AG10803 (cell line): ENCODE measurements at places on chromosomes 6 and 20.

DNA sequence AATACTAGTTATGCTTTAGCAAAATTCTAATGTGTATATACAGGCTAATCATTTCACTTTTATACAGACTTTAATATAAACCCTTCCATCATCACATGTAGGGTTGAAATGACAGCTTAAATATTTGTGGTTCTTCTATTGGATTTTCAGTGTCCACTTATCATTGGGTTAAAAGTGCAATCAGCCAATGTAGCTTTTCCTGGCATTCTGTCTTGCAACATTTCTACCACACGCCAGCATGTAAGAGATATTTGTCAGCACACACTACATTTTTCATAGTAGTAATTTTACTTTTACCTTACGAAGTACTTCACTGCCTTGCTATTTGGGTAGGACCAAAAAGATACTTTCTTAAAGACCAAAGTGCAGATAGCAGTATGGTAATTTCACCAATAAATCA is 252.0 kb downstream of the TBX18 start:
- DNase-seq: peak; percentile 50

DNA sequence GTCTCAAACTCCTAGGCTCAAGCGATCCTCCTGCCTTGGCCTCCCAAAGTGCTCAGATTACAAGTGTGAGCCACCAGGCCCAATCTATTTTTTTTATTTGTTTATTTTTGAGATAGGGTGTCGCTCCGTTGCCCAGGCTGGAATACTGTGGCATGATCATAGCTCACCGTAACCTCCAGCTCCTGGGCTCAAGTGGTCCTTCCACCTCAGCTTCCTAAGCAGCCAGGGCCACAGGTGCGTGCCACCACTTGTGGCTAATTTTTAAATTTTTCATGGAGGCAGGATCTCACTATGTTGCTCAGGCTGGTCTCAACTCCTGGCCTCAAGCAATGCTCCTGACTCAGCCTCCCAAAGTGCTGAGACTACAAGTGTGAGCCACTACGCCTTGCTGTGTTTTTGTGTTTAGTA is 9.8 kb downstream of the KIF3B start:
- no peak for DNase-seq

- DNase-seq: peak; percentile 22
These were observed 19.3 kb downstream of the TOP1 start for GRCh38 chr20:41047975-41048305.

- DNase-seq: no peak
These were observed 9.7 kb upstream of the CD40 start for GRCh38 chr20:46108435-46108841.

DNA sequence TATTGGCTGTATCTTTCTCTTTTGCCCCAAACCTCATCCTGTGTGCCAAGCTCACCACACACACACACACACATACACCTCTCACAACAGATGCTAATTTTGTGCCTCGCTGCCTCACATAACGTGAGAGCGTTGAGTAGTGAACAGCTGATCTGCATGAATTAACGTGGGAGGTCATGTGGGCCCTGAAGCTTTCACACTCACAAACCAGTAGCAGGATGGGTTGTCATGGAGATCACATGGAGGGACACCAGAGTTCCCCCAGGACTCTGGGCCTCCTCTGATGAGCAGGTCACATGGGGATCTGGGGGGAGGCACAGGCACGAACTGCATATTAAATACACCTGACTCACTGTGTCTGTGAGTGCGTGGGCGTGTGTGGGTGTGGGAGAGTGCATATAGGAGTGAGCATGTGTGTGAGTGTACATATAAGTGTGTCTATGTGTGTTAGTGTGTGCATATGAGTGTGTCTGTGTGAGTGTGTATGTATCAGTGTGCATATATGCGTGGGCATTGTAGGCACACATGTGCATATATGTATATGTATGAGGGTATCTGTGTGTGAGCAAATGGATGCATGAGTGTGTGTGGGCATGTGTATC is 62.7 kb upstream of the SULF2 start:
- no peak for DNase-seq

- no peak for DNase-seq
These were observed 124.0 kb downstream of the PXDC1 start for GRCh38 chr6:3627501-3627900.

GRCh38 chr20:38162878-38163875 is 1.9 kb downstream of the TGM2 start:
- no peak for DNase-seq

DNA sequence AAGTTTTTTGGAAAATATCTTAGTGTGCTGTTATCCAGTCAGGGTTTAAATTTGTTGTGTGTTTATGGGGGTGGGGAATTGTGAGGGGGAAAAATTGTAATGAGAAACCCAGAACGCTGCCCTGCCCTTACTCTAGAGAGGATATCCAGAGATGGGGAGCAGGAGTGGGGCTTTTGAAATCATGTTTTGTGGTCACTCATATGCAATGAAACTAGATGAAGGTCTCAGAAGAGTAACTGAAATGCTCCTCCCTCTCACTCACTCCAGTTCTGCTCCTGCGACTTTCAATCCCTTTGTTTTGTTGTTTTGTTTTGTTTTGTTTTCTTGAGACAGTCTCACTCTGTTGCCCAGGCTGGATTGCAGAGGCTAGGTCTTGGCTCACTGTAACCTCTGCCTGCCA is 100.0 kb downstream of the CRYBG1 start:
- no peak for DNase-seq

DNA sequence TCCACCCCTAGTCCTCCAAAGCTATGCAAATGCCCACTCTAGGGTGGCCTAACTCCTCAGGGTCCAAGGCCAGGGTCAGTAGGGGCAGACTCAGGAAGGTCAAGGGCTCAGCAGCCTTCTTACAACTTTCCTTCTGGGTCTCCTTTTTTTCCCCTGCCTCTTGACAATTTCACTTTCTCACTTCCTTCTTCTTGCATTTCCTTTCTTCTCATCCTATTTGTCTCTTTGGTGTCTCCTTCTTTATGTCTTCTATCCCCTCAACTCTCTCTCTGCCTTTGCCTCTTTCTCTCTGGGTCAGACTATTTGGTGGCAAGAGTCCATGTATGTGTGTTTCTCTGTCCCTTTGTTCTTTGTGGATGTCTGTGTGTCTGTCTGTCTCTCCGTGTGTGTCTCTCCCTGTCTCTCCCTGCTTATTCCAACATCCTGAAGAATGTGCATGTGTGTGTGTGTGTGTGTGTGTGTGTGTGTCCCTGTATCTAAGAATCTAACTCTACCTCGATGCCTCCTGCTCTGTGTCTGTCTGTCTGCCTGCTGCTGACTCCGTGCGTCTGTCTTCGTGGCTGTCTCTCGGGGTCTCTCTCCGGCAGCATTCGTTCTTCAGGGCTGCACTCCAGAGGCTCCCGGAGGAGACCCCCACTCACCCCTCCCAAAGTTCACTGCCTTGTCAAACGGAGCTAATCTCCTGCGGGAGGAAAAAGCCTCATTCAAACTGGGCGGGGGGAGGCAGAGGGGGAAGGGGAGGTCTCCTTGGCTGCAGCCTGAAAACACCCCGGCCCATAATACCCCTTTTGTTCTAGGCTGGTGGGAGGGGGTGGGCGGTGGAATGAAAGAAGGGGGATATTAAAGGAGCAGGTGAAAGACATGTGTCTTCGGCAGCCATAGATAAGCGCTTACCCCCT is 51.7 kb upstream of the FOXP4 start:
- DNase-seq: no peak

DNA sequence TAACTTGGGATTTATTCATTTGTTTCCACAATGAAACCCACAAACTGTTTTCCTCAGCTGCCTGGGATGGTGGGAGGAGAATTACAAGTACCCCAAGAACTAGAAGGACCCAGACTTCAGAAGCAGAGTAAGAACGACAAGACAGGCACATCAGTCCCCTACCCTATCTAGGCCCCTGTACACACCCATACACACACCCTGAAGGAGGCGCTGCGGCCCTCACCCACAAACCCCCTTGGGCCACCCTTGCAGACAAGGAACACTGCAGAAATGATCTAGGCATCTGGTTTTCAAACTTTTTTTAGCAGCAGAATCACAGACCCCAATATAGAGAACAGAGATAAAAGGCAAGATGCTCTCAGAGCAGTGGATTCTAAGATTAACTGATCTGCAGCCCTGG is 55.0 kb downstream of the TRERF1 start:
- DNase-seq: no peak

- no peak for DNase-seq
These were observed 24.2 kb upstream of the PAQR8 start for GRCh38 chr6:52337633-52338290.

DNA sequence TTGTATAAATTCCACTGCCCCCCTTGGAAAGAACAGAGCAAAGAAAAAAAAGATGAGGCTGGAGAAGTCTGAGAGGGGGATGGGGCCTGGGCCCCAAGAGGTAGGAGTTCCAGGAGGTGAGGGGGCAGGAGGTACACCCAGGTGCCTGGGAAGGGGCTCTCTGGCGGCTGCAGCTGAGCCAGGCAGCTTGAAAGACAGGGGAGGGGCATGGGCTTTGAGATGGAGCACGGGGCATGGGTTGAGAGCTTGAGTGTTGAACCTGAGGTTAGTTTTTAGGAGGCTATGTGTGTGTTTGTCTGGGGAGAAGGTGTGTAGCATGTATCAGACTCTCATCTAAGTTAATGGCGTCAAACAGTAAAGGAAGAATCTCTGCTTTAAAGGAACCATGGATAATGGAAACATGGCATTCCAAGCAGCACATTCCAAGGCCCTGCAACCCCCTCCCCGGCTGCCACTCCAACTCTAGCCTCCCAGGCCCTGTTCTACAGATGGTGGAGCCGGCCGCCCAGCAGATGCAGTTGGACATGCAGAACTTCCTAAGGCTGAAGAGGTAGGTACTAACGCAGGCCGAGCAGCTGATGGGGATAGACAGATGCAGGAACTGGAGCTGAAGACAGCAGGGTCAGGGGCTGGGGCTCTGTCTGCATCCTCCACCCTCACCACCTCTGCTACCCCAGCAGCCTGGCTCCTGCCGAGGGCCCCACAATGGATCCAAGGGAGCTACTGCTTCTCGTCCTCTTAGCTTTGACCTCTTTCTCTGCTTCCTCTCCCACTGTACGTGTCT is 42.1 kb downstream of the MDFI start:
- DNase-seq: no peak

- no peak for DNase-seq
These were observed at the start of gene XKR7 for GRCh38 chr20:31967830-31968249. TSS of gene XKR7 (plus strand) at chr20:31968151. CDS start at chr20:31968176, 25 bp downstream.

GRCh38 chr20:43472671-43473380 is 15.1 kb downstream of the SRSF6 start:
- DNase-seq: no peak

DNA sequence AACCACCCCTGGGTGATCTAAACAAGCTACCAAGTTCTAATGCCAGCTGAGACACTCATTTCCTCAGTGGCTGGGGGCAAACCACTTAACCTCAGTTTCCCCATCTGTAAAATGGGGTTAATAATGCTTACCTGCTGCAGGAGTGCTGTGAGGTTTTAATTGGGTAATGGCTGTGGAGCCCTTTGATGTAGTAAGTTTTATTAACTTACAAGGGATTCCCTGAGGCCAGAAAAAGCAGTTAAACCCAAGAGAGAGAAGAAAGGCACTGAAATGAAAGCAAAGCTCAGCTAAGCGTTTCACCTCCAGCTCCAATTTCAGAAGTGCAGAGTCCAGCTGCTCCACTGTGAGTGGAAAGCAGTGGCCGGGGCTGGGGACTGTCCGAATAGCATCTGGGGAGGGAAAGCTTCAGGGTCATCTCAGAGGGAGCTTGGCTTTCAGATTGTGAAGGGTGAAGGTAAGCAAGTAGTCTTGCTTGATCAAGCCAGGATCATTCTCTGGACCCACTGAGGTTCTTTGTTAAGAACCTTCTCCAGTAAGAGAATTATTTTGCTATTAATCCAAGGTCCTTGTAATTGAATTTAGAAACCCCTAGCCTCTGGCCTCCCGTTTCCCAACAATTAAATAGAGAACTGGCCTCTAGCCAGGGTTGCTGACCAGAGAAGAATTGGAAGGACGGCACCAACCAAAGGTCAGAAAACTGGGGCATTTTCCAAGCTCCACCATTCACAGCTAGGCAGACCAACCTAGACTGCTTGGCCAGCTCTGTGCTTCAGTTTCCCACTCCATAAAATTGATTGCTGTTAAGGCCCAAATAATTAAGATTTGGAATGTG is 20.9 kb upstream of the TCP11 start:
- no peak for DNase-seq

- DNase-seq: peak; percentile 97
These were observed 203.7 kb downstream of the SYNDIG1 start for GRCh38 chr20:24672886-24673677.

DNA sequence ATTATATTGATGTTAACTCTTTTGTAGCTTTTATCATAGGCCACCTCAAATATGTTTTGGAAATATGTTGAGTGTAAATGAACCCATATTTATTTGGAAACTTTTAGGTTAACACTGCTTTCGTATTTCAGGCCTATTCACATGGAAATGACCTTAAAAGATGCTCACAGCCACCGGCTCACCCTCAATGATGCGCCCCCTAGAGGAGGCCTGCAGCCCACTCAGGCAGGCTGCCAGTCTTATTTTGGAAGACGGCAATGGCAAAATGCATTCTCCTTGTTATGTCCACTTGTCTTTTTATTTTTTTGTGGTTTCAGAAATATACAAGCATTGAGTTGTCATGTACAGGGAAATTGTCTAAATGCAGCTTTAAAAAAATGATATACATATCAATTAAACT is 869.7 kb downstream of the PHF3 start:
- DNase-seq: no peak

DNA sequence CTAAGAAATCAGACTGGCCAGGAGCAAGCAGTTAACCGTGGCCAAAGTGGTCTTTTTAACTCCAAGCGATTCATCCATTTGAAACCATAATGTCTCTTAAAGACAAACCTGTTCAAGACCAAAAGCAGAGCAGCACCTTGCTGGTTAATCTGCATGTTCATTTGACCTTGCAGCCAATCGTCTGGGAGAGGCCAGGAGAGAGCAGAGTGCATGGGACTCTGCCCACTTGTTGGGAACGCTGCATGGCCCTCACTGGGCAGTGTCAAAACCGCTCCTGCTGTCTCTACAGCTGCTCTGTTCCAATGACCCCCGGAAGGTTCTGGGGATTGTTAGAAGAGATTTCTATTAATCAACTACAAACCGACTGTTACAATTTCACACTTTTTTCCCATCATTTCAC is 79.6 kb downstream of the OLIG3 start:
- DNase-seq: no peak

DNA sequence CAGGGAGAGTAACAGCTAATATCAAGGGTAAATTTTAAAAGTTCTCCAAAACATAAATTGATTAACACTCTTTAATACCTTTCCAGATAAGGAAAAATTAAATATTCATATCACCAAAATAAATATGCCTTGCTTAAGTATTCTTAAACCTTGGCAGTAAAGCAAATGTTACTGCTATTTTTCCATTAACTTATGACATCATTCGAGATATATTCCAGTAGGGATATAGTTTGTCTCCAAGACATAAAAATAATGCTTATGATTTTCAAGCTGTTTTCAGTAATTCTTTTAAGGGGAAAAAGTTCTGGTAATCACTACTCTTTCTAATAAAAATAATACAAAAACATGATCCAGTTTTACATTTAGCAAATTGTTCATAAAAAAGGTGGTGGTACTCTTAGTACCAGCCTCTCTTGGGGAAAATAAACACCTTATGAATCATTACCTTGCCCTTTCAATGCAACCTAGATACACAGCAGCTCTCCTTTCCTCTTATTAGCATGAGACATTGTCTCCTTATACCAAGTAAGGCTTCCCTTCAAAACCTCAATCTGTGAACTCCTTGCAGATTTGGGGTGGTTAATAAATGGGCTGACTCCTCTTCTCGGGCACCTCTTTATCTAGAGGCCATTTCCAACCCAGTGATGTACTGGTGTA is 31.5 kb upstream of the LTV1 start:
- no peak for DNase-seq

- peak; percentile 43 for DNase-seq
These were observed 83.9 kb downstream of the SOD2 start for GRCh38 chr6:159608961-159609651.

- no peak for DNase-seq
These were observed 9.8 kb downstream of the NKX2-4 start for GRCh38 chr20:21387528-21387927.
